Stimulated activated CD8-positive, alpha-beta memory T cell treated with anti-CD3 and anti-CD28 coated beads, Interleukin-2, amount 100 ng/mL, for 48 hours (primary cell): ENCODE measurements at places on chromosomes 4 and X.
A peak's percentile ranks its signal among the peaks of the same experiment; 100 is the strongest.

- DNase-seq: no peak
Observed at GRCh38 chr4:174265916-174266315, 17.6 kb downstream of the FBXO8 start.

DNA sequence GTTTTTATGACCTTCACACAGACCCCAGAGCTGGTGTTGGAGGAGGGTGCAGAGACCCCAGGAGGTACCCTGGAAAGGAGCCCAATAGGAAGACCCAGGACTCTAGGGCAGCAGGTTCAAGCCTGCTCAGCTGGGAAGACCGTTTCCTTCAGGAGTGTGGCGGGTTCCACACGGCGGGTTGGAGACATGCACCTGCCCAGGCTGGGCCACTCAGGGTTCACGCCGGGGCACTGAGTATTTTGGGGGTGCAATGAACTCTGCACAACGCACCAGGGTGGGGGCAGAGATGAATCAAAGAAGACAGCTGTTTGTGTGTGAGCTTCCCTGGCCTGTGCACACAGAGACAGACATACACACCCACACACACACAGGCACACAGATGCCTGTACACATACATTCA is 52.5 kb upstream of the PPP2R3B start:
- DNase-seq: no peak

DNA sequence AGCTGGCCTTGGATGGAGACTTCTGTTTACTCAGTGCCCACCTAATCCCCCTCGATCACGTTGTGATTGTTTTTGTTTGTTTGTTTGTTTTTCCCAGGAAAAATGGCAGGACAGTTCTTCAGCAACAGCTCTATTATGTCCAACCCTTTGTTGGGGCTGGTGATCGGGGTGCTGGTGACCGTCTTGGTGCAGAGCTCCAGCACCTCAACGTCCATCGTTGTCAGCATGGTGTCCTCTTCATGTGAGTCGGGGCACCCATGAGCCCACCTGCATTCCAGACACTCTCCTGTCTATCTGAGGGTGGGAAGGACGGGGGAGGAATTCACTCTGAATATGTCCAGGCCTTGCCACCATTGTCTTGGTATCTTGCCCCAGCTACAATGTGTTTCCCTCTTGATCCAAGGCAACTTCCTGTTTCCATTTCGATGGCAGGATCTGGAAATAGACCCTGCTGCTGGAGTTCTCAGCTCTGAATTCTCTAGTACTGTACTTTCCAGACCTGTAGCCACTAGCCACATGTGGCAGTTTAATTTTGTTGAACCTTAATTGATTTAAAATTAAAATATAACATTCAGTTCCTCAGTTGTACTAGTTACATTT is 10.5 kb downstream of the SLC34A2 start:
- no peak for DNase-seq

DNA sequence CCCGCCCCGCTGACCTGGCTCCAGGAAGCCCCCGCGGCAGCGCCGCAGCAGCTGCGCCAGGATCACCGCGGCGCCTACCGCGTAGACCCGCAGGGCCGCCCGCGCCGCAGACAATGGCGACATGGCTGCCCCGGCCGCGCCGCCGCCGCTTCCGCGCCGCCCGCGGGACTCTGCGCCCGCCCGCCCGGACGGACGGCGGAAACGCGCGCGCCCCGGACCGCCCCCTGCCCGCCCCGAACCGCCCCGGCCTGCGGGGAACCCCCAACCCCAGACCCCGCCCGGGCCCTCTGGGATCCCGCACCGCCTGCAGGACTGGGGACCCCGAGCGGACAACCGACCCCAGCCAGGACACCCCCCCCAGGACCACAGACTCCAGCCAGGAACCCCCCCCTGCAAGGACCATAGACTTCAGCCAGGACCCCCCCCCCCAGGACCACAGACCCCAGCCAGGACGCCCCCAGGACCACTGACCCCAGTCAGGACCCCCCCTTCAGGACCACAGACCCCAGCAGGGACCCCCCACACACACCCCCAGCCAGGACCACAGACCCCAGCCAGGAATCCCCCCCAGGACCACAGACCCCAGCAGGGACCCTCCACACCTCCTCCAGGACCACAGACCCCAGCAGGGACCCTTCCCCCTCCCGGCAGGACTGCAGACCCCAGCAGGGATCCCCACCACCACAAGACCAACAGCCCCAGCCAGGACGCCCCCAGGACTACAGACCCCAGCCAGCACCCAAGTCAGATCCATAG is at the start of the genes DHRSX and ZBED1:
Gene DHRSX, minus strand, starts transcription at position 174 of the 756 bp plus-strand sequence. Its CDS starts 51 bp downstream, at position 123.
Gene ZBED1, minus strand, starts transcription at position 174 of the 756 bp plus-strand sequence. CDS start 10,257 bp downstream, outside the sequence.
- DNase-seq: peak; percentile 49

DNA sequence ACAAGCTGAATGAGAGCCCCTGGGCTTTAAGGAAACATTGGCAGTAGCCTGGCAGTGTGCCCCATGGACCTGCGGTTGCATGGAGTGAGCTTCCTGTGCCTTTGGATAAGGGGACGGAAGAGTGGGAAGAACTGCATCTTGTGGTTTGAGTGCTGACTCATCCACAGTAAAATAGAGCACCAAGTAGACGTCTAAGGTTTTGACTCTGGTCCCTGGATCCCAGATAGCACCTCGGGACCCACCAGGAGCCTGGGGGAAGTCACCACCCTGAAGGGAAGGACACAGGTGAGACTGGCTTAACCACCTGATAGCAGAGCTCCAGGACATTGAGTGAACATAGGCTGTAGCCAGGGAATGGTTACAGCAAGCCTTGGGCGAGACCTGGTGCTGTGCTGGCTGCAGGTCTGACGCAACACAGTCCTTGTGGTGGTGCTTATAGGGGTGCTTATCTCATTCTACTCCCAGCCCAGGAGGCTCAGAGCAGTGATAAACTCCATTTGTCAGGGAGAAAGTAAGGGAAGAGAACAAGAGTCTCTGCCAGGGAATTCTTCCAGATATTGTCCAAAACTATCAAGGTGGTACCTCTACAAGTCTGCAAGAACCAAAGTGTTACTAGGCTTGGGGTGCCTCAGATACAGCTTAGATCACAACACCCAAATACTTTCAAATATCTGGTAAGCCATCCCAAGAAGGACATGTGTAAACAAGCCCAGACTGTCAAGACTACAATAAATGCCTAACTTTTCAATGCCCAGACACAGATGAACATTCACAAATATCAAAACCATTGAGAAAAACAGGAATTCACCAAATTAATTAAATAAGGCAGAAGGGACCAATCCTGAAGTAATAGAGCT is 123.6 kb upstream of the TET2 start:
- DNase-seq: no peak

GRCh38 chrX:43971966-43972961 is 926 bp downstream of the NDP start:
- DNase-seq: no peak

GRCh38 chr4:169342159-169342860 is 71.6 kb upstream of the SH3RF1 start:
- no peak for DNase-seq

GRCh38 chr4:106565727-106566126 is 197.1 kb upstream of the GIMD1 start:
- DNase-seq: no peak

DNA sequence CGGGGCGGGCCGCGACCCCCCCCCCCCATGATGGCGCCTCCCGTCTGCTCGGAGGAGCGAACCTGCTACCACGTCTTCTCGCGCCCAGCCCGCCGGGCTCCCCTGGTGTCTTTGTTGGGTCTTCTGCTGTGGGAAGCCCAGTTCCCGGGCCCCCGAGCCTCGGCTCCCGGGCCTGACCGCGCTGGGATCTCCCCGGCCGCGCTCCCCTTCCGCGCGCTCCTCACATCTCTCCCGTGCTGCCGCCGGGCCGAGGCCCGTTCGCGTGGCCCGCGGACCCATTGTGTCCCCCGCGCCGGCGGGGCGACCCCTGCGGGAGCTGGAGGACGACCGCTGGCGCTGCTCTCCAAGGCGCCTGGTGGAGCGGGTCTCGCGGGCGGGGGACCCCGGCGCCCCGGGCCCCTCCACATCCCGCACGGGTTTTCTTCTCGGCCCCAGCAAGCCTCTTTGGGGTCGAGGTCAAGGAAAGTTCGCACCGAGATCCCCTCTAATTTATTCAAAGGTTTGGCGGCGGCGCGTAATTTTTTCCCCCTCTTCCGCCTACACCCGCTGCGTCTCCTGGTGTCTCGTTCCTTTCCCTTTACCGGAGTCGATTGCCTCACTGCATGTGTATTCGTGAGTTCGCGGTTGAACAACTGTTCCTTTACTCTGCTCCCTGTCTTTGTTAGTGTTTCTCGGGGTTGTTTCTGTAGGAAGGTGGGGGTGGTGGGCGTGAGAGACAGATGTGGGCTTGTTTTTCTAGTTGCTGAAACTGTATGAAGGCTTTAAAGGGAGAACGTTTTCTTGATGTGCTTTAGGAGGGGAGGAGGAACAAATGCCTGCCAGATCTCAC is 770 bp downstream of the SMAD1 start:
- DNase-seq: peak; percentile 49

DNA sequence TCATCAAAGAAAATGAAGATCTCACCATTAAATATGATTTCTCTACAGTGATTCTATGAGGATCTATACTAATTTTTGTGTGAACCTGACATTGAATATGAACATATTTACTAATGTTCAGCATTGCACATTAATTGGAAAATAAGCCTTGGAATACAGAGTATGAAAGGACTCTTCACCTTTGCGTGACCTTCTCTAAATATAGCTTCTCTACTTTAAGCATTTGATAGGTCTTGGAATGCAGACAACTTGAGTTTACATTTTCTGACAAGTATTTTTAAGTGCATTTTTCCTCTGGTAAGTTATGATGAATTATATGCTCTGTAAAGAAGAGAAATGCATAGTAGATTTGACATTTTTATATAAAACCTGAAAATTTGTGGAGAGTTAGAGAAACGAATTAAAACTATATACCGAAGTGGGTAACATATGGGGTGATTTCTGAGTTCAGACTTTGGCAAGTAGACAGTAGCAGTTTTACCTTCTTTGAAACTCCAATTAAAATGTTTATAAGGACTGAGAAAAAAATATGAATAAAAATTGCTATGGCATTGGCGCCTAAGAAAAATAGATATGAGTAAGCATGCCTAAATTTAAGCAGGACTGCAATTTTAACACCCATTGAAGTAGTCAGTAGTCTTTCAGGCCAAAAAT is 371.9 kb downstream of the GABRG1 start:
- no peak for DNase-seq

- no peak for DNase-seq
Observed at GRCh38 chrX:122241959-122242358, 942.1 kb upstream of the GRIA3 start.

- DNase-seq: no peak
Observed at GRCh38 chr4:57580710-57581599, 470.8 kb upstream of the IGFBP7 start.

- no peak for DNase-seq
Observed at GRCh38 chr4:184282251-184282713, 64.6 kb upstream of the ENPP6 start.

DNA sequence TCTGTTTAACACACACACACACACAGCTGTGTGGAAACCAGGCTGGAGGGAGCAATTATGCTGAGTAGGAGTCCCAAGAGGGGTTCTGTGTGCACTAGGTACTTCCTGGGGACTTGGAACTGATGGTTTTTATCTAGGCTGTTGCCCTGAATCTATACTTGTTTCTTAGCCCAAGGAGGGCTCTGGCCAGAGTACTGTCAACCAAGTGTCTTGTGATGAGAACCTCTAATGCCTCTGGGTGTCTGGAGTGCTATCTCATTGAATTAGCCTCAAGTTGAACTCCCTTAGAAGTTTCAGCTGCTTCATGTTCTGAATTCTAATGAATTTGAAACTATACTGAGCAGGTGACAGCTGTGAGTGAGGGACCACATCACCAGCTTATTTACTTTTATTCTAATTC is 16.6 kb downstream of the ARHGAP24 start:
- no peak for DNase-seq

- no peak for DNase-seq
Observed at GRCh38 chrX:30741545-30741944, 88.3 kb downstream of the GK start.

DNA sequence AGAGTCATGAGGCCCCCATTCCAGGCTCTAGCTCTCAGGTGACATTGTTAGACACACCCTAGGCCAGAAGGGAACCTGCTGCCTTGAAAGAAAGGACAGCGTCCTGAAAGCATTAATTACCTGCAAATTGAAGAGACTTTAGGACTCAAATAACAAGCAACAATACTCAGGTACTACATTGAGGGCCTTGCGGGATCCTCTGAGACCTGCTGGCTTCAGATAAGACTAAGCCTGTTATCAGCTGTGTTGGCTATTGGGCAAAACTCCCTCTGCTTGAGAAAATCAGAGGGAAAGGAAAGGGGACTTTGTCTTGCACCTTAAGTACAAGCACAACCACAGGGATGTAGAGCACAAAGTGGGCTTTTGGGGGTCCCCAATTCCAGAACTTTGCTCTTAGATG is 45.9 kb upstream of the DACH2 start:
- DNase-seq: no peak

DNA sequence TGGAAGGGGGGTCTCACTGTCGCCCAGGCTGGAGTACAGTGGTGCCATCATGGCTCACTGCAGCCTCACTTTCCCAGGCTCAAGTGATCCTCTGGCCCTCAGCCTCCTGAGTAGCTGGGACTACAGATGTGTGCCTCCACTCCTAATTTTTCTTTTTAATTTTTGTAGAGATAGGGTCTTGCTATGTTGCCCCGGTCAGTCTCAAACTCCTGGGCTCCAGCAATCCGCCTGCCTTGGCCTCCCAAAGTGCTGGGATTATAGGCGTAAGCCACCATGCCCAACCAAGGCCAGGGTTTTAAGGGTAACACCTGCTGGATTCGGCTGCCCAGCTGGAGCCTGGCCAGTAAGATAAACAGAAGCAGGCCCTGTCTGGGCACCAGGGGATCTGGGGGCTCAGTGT is 3.4 kb downstream of the TREX2 start:
- DNase-seq: no peak

GRCh38 chr4:184745831-184746795 is 12.2 kb upstream of the CENPU start:
- DNase-seq: peak; percentile 45
